Suprapubic skin (tissue), 4 donors: ENCODE measurements at places on chromosomes 5 and 9.

DNA sequence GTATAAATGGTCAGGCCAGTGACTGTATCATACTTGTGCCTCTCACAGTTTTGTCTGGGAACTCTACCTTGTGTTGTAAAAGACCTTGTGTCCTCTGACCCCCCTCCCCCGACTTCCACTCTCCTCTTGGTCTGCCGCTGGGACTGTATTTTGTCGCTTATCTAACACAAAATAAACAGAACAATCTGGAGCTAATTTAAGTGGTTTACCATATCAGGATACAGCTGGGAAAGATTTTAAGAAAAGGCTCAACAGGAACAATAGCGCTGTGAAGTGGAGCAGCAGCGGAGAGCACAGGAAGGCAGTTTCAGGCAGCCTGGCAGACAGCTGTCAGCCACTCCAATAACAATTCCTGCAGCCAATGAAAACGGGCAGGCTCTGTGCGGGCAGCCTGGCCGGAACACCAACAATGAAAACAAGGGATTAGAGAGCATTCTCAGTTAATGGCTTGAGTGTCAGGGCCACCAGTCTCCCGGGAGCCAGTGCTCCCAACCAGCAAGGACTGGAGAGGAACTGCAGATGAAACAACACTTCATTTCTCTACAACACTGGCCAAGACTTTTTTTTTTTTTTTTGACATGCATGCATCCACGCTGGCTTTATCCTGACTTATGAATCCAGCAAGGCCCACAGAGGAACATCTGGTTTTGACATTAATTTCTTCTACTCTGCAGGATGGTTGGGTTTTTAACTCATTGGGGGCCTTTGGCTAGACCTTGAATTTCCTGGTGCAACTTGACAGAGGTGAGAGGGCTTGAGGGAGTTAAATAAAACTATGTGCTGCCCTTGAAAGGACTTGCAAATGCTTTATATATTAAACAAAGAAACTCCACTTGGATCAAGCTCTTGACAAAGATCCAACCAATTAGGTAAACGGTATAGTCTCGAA is 76.7 kb downstream of the ARSB start:
- no peak for DNase-seq

- no peak for DNase-seq
Observed at GRCh38 chr5:14081791-14082190, 61.4 kb upstream of the TRIO start.

DNA sequence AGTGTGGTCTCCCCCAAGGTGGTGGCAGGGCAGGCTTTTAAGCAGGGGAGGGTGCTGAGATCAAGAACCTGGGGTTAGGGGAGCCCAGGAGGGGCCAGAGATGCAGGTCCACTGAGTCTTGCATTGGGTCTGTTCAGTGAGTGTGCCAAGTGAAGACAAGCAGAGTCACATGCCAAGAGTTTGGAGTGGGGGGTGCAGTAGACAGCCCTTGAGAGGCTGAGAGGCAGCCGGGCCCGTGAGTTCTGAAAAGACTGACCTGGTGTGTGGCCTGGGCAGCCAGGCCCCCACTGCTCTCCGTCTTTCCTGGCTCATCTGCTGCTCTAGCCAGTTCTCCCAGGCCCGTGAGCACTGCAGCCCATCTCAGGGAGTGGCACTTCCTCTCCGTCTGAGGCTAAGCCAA is 120.0 kb downstream of the DAB2IP start:
- no peak for DNase-seq

DNA sequence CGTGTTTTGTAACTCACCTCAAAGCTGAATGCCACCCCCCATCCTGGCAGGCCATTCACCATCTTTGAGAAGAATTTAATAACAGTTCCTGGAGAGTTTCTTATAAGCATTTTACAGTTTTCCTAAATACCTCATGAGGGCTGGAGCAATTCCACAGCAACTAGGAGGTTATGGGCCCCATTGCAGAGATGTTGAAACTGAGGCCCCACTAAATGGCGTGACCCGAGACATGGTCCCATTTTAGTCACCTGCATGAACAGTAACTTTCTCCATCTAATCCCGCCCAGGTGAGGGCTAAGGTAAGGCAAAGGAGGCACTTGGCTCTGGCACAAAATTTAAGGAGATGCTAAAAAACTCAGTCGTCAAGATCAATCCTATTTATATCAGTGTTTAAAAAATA is 77.5 kb downstream of the PPARGC1B start:
- DNase-seq: no peak

DNA sequence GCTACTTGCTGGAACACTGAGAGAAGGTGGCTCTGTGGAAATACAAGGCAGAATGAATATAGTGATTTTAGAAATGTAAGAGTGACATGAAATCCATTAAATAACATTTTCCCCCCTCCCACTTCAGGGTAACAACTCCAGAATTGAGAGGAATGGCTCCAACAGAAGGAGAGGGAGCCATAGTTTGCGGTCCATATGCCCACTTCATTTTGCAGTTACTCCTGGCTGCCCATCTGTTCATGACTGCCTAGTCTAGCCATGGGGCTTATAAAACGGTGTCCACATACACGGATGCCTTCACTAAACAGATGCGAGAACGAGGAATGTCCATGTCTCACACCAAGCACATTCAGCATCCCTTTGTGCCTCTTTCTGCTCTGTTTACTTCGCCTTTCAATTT is 186.7 kb downstream of the TMEM38B start:
- DNase-seq: no peak

DNA sequence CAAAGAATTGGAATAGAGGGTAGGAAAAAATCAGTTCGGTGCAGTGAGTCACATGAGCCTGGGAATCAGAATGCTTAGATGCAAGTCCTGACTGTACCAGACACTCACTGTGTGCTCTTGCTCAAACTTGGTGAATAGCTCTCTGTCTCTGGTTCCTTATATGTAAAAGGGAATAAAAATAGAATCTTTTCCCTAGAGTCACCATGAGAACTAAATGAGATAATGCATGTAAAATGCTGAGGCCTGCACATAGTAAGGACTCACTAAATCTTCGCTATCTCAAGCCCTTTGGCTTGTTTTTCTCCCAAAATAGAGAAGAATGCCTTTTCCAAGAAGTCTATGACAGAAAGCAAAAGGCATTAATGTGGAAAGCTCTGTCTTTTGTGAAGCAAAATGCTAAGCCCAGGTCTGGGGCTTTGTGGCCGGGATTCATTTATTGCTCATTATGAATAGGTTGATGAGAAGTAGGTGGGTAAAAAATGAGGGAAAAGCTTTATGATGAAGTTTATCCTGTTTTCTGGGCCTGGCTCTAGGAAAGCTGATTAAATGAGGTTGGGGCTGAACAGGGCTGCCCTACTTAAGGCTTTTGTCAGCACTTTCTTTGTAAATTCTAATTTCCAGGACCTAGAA is 483.3 kb downstream of the DMAC1 start:
- no peak for DNase-seq

- no peak for DNase-seq
Observed at GRCh38 chr9:109886041-109886440, 106.0 kb downstream of the PALM2AKAP2 start.

GRCh38 chr5:81162501-81162900 is 70.6 kb upstream of the CKMT2 start:
- no peak for DNase-seq

DNA sequence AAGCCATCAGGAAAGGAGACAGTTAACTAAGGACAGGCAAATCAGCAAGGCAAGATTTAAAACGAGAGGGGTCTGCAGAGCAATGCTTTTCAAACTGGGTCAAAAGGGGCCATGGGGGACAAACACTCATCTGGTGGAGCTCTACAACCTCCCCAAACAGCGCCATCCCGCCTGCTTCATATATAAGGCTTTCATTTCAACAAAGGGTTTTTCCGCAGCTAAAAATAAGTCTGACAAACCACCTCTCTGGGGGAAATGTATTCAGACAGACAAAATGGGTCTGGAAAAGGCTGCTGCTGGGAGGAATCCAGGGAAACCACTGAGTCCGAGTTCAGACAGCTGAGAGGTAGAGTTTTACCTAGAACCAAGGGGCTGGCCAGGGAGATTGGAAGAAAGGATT is 8.3 kb upstream of the SEPTIN8 start:
- DNase-seq: peak; percentile 34

GRCh38 chr9:69412741-69413150 is 87.7 kb downstream of the ENTREP1 start:
- no peak for DNase-seq

DNA sequence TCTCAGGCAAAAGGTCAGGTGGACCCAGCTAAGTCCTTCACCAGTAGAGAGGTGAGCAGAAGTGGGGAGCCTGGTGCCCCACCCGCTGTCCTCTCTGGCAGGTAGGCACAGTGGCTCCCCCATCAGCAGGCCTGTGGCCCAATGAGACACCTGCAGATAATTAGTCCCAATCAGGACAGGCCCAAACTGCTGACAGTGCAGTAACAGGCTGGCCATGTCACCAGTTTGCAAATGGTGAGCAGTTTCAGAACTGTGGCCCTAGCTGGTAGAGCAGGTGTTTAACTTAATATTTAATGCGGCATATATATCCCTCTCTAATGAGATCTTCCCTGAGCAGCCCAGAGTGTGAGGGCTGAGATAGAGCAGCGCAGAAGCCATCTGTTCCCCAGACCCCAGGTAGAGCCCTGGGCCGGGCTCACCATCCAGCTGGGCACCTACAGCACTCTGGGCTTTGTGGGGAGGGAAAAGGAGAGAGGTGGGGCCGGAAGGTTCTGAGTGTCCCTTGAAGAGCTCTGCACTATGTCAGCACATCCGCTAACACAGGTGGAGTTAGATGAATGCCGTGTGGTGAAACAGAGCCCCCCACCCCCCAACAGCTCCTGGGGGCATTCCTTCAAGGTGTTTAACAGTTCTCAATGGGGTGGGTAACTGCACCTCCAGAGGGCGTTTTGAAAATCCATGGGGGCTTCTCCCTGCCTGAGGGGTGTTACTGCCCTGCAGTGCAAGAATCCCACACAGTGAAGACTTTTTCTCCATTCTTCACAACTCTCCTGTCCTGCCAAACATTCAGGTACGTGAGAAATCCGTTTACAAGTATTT is 120.5 kb downstream of the PAX5 start:
- no peak for DNase-seq

- no peak for DNase-seq
Observed at GRCh38 chr5:143676802-143677201, 135.2 kb upstream of the HMHB1 start.

- DNase-seq: no peak
Observed at GRCh38 chr9:108545436-108545835, 310.4 kb downstream of the ACTL7B start.

GRCh38 chr9:19342947-19343346 is 37.1 kb downstream of the RPS6 start:
- no peak for DNase-seq

- DNase-seq: no peak
Observed at GRCh38 chr9:28774433-28775235, 1201.4 kb upstream of the C9orf72 start.

DNA sequence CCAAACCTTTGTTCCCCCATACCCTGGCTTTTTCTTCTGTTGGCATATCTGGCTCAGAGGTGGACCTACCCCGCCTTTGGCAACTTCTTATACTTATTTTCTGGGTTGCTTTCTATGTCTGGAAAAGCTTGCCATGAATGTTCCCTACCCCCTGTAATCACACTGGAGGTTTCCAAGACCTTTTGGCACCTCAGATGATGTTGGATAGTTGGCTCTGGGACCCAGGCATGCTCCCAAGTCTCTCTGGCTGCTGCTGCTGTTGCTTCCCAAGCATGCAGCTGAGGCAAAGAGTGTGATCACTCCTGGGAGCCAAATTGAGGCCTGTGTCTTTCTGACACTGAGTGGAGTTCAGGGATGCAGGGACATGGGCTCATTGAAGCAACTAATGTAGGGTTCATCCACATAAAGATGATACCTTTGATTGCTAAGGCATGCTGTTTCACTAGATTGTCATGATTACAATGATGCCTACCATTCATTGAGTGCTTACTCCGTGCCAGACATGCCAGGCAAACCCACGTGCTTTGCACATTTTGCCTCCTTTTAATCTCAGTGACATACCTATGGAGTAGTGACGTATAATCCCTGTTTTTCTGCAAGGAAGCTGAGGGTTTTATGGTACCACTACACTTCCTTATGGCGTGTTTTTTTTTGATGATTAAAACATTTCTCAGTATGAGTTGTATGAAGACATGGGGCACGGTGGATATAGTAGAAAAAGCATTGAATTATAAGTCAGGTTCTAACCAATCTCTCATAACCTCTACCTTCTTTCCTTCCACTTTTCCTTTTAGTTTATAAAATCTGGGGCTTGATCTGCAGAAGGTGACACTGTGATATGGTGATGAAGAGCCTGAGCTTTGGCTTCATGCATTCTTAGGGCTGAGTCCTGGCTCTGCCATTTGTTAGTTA is 73.1 kb downstream of the ARHGAP26 start:
- no peak for DNase-seq

DNA sequence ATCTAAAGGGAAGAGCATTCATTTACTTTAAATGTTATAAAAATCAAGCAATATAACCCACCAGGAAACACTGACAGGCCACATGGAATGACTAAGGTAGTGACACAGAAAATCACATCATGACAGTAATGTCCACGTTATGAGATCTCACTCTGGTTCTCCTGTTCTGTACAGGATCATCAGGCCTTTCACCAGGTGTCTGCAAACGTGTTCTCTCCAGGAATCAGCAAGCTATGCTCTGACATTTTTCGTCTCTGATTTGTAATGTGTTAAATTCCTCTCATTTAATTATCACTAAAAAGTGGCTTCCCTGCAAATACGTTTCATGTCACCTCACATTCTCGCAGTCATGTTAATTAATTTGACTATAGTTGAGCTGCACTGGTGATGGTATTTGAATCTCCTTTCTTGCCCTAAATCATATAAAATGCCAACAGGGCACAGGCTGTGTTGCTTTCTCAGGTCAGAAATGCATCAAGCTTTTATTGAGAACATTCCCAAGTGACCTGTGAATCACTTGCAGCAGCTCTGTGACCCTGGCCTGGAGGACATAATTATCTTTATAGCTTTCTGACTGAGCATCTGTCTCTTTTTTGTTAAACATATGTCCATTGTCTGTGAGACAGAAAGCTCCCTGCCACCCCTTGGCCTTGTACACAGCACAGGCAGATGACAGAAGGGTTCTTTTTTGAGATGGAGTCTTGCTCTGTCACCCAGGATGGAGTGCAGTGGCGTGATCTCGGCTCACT is 196.2 kb downstream of the DIRAS2 start:
- no peak for DNase-seq

DNA sequence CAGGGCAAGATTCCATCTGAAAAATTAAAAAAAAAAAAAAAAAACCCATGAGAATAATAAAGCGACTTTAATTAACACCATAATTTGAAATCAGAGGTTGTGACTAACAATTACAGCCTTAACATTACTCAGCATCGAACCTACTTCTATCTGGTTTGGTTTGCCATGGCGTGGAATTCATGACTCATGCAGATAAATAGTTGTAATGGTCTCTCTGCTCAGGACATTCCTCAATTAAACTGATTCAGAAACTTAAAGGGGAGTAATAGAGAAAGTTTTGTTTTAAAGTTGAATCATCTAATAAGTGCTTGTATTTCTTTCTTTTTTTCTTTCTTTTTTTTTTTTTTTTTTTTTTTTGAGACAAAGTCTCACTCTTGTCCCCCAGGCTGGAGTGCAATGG is 135.5 kb downstream of the SPATA31D1 start:
- no peak for DNase-seq
